Fibroblast of skin of left quadriceps (primary cell): ENCODE measurements at places on chromosomes 11 and 22.

- no peak for DNase-seq
Measured at GRCh38 chr11:33863418-33864172, 28.3 kb downstream of the LMO2 start.

DNA sequence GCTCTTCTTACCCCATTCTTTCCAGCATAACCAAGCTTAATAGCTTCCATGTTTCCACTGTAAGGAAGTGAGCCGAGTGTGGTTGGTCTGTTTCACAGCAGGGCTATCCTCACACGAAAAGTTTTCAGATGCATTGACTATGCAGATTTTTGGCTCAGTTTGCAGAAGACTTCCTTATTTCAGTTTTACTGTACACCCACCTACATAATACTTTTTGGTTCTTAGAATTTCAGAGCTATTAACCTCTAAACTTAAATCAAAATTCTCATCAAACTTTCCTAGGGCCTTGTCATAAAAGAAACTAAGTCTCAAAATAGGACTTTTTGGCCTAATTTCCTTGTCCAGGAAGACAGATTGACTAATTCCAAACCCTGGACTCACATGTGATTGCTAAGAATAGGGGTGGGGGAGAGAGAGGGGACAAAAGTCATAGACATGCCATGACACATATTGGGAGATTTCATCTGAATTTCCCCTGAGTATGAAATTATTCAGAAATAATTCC, 7.3 kb upstream of the EHF start:
- no peak for DNase-seq

DNA sequence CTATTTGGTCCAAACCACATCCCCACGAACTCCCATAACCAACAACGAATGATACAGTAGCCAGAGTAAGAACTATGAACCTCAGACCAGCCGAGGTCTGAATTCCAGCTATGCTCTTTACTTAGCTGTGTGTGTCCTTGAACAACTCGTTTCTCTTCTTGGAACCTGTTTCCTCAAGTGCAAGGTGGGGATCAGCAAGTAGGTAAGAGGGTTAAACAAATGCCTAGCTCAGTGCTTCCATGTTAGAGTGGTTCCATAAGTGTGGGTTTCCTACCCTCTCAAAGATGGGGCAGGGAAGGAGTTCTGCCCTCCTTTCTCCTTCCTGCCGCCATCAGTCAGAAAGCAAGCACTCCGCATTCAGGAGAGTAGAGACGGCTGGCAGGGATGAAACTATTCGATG, 283.4 kb upstream of the SYN3 start:
- DNase-seq: no peak

- no peak for DNase-seq
Measured at GRCh38 chr11:995752-996420, 40.6 kb downstream of the MUC6 start.

DNA sequence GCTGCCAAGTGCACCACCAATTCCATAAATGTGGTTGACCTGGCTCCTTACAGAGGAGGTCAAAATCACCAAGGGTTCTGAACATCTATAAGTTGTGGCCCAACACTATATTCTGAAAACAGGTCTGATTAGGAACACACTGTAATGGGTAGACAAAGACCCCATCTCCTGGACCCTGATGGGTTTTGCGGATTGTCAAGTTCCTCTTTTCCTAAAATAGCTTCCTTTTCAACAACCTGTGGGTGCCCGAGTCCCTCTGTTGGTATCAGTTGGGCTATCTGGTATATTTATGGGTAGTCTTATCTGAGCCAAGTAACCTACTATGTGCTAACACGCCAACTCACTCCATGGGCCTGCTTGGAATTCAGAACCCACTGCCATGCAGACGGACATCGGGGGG, 9.9 kb upstream of the CACNG2 start:
- no peak for DNase-seq

- DNase-seq: no peak
Measured at GRCh38 chr11:128415539-128415938, 171.8 kb downstream of the ETS1 start.

GRCh38 chr11:107198490-107199007, 180.3 kb upstream of the GUCY1A2 start:
- no peak for DNase-seq

DNA sequence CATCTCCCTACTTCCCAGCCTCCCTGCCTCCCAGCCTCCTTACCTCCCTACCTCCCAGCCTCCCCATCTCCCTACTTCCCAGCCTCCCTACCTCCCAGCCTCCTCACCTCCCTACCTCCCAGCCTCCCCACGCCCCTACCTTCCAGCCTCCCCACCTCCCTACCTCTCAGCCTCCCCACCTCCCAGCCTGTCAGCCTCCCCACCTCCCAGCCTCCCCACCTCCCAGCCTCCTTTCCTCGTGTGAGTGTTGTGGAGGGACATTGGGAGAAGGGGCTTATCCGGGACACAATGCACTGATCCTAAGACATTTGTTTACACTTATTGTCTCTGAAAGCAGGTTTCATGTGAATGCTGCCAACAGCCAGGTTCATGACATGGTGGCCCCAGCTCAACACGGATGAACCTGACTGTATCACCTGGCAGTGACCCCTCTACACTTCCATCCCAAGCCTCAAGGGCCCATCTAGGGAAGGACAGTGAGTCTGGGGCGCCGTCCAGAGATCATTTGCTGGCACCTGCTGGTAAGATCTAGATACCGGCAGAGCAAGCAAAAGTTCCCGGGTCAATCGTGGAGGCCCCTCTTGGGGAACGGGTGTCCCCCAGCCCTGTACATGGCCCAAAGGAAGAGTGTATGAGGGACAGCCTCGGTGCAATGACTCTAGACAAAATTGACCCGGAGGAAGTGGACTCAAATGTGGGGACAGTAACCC, 34.5 kb upstream of the TH start:
- no peak for DNase-seq

DNA sequence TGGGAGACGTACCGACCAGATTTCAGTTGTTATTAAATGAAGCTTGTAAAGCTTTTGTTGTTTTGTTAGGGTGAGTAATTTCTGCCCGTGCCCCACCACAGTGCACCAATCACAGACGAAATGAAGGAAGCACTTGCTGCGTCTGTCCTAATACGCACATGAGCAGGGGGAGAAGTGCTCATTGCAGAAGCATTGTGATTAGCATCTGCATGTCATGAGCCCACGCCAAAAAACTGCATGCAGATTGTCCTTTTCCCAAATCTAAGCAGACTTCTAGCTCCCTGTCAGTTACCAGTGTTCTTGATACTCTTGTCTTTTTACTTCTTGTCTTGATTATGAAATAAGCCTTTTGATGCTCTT, 15.5 kb downstream of the RBX1 start:
- DNase-seq: no peak

DNA sequence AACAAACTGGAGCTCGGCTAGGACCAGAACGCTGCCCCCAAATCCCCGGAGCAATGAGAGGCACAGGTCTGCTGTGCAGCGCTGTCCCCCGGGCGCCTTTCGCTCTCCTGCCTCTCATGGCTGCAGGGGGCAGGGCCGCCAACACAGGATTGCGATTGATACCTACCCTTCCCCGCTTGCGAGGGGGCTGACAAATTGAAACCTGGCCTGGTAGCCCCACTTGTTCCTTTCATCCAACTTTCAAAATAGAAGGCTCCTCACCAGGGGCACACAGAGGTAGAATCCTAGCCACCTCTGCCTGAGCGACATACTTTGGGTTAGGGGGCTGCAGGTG, 642 bp upstream of the CASTOR1 start:
- no peak for DNase-seq

DNA sequence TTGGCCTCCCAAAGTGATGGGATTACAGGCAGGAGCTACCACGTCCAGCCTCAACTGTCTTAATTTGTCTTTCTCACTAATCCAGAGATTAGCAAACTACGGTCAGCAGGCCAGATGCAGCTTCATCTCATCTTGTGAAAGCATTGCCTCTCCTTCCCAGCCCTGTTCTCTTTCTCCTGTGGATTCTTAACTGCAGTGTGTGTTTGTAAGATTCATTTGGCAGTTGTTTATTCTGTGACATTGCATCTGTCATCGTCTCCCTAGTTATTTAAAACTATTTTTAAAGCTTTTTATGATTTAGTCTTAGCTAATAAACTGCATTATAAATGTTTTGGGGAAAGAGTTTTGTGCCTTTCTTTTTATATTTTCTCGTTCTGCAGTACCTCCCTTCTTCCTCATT, 29.2 kb downstream of the RNF169 start:
- no peak for DNase-seq

GRCh38 chr22:49668402-49668801, 159.3 kb downstream of the BRD1 start:
- no peak for DNase-seq

DNA sequence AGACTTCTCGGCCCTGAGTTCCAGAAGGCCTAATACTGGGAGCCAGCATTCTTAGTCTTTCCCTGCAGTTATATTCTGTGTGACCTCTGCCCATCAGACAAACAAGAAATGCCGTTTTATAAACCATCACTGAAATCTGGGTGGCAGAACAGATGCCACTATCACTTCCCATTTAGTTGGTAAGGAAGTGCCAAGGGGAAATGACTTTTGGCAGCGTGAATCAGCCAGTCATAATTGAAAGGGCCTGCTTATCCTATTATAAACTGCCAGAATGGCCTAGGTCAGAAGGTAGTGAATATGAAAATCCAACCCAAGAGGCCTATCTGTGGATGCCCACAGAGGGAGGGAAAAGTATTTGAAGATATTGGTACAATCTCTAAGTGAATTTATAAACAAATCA, 646.8 kb upstream of the CCDC90B start:
- DNase-seq: no peak

GRCh38 chr22:22983816-22984215, 86.5 kb upstream of the GNAZ start:
- DNase-seq: no peak

GRCh38 chr22:27823221-27823620, 21.7 kb upstream of the MN1 start:
- no peak for DNase-seq

GRCh38 chr22:44455963-44456358, 42.1 kb downstream of the RTL6 start:
- DNase-seq: no peak

DNA sequence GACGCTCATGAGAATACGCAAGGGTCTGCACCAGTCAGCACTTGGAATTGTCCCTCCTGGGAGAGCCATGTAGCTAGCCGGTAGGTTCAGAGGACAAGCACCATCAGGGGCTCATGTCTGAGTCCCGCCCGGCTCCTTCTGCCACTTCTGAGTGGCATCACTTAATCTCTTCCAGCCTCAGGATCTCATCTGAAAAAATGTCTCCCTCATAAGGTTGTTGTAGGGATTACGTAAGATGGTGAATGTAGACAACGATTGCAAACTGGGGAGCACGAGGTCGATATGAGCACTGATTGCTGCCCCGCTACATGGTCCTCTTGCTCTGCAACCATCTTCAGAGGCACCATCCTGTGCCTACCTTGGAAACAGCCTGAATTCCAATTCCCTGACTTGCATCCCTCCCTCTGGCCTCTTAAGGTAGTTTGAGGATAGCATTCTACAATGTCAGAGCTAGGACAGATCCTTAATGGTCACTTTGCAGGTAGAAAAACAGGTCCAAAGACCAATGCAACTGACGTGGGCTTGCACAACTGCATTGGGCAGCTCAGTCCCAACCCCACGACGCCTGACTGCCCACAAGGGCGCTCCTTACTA, 115.8 kb upstream of the TMEM45B start:
- no peak for DNase-seq

DNA sequence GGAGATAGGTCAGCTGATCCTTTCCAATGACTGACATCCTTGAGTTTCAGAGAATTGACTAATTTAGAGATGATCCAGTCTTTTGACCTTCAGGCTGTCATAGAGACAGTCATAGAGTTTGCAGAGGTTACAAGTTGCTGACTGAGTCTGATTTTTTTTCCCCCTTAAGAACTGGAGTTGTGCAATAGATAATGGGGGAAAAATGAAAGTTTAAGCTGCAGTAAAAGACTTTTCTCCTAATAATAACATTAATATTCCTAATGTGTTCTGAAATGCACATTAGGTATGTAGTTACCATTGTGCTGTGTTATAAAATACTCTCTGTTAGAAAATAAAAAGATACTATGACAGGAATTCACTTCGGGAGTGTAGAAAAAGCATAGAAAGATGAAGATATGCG, 876.9 kb upstream of the RAG2 start:
- DNase-seq: no peak

DNA sequence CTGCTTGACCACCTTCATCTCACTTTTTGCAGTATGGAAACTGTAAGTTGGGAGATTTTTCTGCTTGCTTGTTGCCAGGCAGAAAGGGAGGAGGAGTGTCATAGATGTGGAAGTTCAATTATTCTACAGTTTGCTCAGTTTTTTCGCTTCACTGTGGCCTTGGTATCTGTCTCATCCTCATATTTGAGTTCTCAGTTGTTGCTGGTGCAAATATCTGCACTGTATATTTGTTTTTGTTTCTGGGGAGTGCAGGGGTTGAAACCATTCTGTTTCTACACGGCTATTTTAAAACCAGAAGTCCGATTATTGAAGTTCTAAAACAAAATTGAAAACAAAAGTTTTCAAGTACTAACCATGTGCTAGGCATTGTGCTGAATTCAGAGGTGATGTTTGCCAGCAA, 153.4 kb downstream of the JRKL start:
- DNase-seq: no peak

DNA sequence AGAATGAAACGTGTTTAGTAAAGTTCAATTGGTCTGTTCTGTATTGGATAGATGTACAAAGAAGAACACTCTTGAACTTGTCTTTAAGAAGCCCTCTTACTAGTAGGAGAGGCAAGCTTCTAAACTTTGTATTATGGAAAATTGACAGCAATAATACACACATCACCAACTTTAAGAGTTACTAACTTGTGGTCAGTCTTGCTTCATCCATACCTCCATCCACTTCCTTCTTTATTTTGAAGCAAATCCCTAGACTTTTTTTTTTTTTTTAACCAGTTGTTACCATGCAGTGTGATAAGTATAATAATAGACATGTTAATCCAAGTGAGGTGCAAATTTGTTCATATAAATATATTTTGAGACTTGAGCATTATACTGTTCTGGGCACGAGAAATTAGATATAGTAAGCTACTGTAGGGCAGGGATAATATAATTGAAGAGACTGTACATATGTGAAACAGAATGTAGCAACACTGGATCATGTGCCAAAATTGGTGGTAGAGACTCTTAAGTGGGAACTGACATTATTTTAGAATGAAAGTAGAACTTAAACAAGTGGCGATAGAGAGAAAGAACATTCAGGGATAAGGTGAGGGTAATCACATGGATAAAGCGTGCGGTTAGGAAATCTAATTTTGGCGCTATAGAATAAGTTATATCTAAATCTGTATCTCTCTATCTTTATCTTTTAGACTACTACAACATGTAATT, 6.5 kb downstream of the FAR1 start:
- no peak for DNase-seq

GRCh38 chr11:68375337-68375736, 62.9 kb downstream of the LRP5 start:
- DNase-seq: no peak

GRCh38 chr22:37160027-37160426, 10.3 kb upstream of the IL2RB start:
- no peak for DNase-seq
